ENCODE measurements at places on chromosomes 3 and 15.

DNA sequence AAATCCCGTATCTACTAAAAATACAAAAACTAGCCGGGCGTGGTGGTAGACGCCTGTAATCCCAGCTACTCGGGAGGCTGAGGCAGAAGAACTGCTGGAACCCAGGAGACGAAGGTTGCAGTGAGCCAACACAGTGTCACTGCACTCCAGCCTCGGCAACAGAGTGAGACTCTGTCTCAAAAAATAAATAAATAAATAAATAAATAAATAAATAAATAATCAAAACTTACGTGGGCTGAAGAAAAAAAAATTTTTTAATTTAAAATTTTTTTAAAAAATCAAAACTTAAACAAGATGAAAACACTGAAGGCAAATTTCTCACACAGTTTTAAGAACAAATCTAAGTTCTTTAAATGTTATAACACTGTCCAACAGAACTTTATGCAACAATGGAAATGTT, 14.4 kb downstream of the MSL2 start:
- no peak for DNase-seq

DNA sequence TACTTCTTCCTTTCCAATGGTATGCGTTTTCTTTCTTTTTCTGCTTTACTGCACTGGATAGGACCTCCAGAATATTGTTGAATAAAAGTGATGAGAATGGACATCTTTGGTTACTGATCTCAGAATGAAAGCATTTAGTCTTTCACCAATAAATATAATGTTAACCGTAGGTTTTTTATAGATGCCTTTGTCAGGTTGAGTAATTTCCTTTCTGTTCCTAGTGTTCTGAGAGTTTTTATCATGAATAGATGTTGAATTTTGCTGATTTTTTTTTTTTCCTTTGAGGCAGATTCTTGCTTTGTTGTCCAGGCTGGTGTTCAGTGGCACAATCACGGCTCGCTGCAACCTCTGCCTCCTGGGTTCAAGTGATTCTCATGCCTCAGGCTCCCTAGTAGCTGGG, 158.4 kb downstream of the KLHL25 start:
- no peak for DNase-seq

- no peak for DNase-seq
Observed at GRCh38 chr3:177615015-177615414, 417.7 kb upstream of the TBL1XR1 start.

GRCh38 chr3:124063197-124063909, 71.4 kb upstream of the ROPN1 start:
- no peak for DNase-seq
